ENCODE measurements at places on chromosomes 3 and 15.

DNA sequence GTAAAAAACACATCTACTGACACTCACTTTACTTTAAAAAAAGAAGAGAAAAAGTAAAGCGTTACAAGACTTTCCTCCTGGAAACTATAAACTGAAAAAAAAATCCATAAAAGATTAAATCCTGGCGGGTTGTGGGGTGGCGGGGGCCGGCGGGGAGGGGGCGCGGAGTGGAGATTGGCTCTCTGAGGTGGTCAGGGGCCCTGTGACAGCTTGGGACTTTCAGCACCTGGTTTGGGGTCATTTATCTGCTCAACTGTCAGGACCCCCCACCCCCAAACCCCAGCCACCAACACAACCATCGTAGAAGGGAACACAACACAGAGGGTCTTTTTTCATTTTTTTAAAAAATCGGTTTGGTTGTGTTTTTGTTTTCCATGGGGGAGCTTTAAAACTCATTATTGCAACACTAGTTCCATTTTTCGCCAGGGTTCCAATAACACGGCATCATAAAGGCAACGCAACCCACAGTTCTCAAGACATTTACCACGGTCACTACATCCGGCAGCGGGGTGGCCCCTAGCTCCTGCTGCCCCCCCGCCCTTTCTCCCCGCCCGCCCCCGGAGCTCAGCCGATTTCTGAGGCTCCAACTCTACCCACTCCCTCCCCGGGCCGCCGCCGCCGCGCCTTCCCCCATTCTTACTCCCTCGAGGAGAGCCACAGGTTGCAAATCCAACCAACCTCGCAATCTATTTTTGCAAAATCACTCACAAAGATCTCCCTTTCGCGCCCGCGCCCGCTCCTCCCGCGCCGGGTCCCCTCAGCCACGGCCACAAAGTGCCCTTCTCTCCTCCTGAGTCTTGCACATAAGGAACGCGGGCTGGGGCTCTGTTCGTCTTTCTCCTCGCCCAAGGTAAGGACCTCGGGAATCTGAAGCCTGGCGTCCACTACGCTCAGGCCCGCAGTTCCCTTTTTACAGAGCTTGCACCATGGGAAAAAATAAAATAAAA lies 1.8 kb downstream of the BCL6 start:
- peak; percentile 0 for ATAC-seq

DNA sequence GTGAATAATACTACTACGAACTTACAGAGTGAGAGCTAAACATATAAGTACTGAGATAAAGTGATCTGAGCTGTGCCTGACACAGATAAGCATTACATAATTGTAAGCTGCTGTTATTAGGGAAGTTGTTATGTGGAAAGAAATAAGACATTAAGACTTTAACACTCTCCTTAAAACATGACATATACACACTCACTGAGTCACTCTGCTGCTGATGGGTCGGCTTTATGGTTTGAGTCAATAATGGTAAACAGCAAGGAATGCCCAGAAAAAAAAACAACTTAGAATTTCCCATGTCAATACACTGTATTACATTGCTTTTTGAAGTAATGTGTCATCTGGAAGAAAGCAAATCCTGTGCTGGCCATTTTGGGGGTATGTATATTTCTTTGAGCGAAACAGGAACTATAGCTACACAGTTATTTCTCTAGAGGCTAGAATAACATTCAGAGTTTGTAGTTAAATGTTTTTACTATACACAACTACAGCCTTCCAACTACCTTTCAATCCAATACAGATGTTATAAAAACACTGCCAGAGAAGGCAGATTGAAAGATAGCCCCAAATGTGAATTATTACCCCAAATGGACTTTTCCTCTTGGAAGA lies 22.8 kb upstream of the SPRED1 start:
- no peak for ATAC-seq

- ATAC-seq, result peak; percentile 55
These were observed 46.0 kb downstream of the GALK2 start for GRCh38 chr15:49215768-49216739.

DNA sequence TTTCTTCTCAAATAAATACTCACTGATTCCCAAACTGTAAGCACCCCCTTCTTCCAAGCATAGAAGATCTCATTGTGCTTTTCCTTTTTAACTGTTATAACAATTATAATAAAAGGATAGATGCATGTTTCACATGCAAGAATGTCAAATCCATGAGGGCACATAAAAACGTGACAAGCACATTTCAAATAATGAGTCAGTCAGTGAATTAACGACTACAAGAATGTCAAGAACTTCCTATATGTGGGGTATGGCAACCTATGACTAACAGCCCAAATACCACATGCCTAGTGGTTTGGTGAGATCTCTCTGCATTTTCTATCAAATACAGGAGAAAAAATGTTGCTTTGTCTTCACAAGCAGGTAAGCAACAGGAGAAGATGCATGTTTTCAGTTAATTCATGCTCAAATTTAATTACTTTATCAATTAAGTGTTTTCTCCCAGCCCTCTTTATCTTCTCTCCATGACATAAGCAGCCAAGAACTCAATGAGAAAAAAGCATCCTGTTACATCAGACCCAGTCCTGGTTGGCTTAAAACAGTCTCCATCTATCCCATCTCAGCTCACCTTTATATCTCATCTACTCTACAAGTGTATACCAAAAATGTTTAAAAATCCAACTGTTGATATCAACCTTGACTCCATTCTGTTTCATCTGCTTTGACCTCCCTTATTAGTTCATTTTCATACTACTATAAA lies 181.5 kb upstream of the LMCD1 start:
- ATAC-seq, result no peak

GRCh38 chr3:4063916-4064574 lies 239.1 kb upstream of the SETMAR start:
- ATAC-seq, result peak; percentile 65

- ATAC-seq, result peak; percentile 74
These were observed 13.1 kb upstream of the ALCAM start for GRCh38 chr3:105353485-105354161.

DNA sequence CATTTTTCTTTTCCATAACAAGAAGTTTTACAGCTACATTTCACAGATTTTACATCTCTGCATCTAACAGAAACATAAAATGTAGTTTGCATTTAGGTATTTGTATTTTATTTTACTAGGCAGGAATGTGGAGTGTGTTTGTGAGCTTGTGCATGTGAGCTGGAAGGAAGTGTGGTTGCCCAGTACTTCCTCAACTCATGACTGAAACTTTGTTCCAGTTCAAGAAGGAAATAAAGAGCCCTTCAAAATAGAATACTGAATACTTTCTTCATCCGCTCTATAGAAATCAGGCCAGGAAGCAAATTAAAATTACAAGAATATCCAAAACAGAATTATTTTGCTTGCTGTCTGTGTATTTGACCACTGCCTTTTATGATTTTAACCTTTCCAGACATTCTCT lies 81.3 kb downstream of the CHL1 start:
- no peak for ATAC-seq

DNA sequence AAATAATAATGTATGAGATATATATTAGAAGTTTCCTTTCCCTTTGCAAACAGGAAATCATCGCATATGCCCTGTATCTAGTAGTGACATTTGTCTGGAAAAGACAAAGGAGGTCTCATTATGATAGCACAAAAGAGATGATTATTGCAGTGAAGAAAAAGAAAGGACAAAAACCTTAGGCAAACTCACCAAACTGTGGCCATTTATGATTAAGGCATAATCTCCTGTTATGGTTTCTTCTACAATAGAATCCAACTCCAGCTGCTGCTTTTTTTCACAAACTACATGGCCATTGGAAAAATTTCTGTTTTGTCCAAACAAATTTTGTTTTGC lies 218.2 kb downstream of the ATP8B4 start:
- ATAC-seq, result no peak

DNA sequence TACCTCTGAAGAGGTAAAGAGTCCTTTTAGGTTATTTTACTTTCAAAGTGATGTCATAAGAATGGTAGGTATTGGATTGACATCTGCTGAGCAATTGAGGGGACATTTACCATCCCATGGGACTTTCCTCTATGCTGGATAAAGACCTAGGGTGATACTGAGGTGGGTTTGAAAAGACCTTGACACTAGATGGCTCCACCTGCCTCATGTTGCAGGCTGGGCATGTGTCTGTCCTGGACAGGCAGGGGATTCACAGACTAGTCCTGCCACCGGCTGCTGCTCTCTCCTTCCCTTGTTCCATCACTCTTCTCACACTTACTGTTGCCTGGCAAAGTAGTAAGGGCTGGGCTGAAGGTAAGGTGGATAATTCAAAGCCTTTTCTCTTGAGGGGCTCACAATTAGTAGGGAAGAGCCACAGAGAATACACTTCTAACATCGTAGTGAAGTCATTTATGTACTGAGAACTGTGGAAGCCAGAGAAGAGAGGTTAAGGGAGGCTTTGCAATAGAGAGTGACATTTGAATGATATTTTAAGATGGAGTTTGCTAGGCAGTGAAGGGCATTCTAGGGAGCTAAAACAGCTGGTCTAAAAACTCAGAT lies 27.7 kb downstream of the TRAK1 start:
- peak; percentile 94 for ATAC-seq

Measured in motor neuron (in vitro differentiated cells).